ENCODE measurements at places on chromosomes 4 and X.

DNA sequence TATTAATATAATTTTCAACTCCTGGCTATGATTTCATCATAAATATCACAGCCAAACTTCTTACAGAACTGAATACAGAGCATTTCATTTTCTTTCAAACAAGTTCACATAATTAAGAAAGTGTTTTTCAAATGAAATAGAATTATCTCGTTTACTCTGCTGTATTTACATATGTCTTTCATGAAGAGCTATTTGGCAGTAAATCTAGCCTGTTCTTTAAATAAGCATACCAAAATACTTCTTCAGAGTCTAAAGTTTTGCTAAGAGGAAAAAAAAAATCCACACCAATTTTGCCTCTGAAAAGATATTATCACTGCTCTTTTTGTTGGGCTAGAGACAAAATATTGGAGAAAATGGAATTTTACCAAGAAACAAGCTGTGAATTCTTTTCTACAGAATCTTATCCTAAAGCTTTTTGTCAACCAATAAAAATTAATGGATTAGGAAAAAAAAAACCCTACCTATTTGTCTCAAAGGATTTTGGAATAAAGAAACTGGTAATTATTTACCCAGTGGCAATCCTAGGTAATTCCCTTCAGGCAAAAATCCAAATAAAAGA lies 287.9 kb upstream of the NR3C2 start:
- DNase-seq = no peak

DNA sequence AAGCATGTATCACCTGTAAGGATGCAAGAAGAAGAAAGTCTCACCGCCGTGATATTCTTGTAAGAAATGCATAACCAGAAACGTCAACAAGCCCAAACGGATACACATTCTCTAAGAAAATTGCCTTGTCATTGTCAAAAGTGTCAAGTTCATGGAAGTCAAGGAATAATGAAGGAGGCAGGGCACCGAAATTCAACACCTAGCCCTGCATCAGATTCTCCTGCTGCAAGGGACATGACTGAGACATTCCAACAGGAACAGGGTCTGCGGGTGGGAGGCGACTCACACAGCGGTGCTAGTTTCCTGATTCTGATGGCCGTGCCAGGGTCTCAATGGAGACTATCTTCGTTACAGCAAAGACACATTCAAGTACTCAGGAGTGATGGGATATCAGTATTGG lies 26.7 kb downstream of the IRF2 start:
- no peak for DNase-seq

GRCh38 chr4:105433421-105433820 lies 40.4 kb downstream of the PPA2 start:
- no peak for DNase-seq

- peak; percentile 94 for DNase-seq
Observed at GRCh38 chr4:124275-125081, at the start of gene ZNF718. ZNF718 (plus strand) TSS chr4:124501; CDS start chr4:124671, 170 bp downstream.

- DNase-seq = no peak
Observed at GRCh38 chrX:68175562-68175961, 257.7 kb downstream of the OPHN1 start.

DNA sequence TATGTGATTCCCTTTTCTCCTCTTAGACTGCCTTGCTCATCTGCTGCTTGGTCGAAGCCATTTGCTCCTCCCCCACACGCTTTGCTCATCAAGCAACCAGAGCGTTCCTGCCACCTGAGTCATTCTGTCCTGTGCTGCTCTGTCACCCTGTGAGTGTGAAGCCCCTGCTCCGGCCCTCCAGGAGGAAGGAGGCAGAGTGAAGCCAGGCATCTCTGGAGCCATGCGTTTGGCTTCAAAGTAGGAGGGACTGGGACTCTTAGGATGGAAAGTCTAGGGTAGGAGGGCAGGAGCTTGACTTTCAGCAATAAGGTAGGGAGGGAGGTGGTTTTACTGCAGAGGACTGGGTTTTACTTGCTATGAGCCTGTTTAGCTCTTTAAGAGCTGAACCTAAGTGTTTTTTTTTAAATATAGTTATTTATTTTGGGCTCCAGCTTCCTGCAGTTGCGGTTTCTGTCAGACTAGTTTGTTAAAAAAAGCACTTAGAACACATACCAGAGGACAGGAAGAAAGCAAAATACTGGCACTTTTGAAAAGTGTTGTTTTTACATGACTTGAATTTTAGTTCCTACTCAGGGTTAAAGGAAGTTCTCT lies 63.6 kb downstream of the SPINK2 start:
- DNase-seq = peak; percentile 82
